Thoracic aorta (tissue), 2 donors: ENCODE measurements at places on chromosomes 3 and 15.

GRCh38 chr3:197525706-197526105 is 30.1 kb downstream of the BDH1 start:
- no peak for DNase-seq

GRCh38 chr3:171901615-171902312 is 58.6 kb downstream of the TMEM212 start:
- DNase-seq = no peak

DNA sequence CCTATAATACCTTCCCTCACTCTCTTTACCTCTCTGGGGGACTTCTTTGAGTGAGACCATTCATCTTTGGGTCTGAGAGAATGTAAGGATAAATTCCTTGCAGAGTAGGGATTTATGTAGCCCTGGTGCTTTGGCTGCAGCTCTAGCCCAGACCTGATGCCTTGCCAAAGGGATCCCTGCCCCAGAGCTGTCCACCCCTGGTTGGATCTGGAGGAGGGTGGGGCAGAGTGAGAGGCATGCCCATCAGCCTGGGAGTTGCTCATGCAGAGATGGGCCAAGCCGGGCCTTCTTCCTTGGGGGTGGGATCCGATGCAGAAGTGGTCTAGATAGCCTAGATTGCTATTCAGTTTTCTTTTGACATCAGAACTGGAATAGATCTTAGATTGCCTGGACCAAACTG is 31.5 kb downstream of the RTP1 start:
- DNase-seq = no peak

DNA sequence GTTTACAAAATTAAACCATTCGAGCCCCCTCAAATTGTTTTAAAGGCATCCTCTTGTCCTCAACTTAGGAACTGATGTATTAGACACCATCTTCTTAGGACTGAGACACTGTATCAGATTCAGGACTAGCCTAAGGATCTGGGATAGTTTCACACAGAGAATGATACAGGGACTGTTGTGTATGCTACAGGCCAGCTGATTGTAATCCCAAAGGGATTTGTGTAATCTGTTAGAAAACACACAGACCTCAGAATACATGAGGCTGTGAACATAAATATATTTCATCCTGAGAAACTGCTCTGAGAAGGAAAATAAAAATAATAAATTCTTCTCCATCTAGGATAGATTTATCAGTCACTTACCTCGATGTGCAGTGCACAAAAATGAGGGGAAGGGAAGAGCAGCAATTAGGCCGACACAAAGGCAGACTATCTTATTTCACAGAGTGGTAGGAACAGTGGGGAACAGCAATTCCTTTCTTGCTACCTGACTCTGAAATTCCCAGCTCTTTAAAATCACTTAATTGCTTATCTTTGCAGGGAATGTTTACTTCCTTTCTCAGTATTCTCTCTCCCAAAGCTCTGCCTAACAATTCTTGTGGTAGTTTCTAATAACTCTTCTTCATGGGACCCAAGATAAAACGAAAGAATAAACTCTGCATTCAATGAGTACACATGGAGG is 322.5 kb downstream of the MAGI1 start:
- no peak for DNase-seq

DNA sequence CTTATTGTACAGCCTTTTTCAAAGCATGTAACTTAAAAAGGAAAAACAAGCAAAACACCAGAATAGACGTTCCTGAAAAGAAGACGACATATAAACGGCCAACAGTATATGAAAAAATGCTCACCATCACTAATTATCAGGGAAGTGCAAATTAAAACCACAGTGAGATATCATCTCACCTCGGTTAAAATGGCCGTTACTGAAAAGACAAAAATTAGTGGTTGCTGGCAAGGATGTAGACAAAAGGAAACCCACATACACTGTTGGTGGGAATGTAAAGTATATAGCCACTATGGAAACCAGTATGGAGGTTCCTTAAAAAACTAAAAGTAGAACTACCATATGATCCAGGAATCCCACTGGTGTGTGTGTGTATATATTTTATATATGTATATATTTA is 64.5 kb upstream of the MLF1 start:
- no peak for DNase-seq

DNA sequence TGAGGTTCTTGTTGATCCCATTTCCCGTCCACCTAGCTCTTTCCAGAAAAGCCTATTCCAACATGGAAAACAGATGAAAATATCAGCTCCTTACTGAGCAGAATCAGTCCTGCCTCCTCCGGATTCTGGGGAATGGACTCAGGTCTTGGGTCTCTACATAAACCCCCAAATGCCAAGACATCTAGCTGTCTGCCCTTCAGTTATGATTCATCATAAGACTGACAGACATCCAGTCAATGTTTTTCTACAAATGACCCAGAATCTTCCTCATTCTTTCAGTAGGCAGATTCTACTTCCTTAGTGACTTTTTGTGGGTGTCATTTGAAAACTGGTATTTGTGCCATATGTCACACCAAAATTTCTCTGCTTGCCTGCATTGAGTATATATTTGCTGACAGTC is 103.0 kb upstream of the TGFBR2 start:
- no peak for DNase-seq

- peak; percentile 67 for DNase-seq
Observed at GRCh38 chr3:58063022-58063815, 55.0 kb downstream of the FLNB start.

DNA sequence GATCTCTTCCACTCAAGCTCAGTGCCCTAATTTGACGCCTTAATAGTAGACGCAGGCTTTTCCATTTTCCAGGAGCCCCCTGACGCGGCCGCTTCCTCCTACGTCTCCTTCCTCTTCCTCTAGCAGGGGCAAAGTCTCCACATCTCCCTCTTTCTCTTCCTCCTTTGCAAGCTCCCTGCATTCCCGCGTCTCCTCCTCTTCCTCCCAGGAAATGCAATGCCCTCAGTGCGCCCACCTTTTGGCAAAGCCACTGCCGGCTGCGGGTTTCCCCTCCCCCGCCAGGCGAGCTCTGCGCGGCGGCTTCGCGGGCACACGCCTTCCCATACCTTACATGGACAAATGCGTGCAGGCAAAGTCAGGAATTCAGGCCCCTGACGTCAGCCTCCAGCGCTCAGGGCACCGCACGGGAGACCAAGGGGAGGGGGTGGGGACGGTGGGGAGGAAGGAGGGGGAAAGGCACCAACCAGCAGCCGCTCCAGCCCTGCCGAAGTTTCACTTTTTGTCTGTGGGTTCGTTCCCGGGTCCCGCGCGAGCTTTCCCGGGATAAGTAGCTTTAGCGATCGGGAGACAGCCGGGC is 432 bp upstream of the LPP start:
- DNase-seq = peak; percentile 66

DNA sequence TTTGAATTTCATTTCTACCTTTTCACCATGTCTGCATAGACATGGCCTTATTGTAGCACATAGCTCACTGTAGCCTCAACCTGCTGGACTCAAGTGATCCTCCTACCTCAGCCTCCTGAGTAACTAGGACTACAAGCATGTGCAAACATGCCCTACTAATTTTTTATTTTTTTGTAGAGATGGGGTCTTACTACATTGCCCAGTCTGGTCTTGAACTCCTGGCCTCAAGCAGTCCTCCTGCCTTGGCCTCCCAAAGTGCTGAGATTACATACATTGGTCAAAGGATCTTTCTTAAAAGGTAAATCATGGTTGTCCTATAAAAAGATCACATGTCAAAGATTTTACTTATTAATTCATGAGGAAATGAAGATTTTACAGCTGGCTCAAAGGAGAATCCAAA is 57.2 kb upstream of the GOLGA8B start:
- no peak for DNase-seq
